ENCODE measurements at places on chromosomes 7 and 10.

- no peak for DNase-seq
Measured at GRCh38 chr7:100679927-100680575, 6.5 kb downstream of the GNB2 start.

DNA sequence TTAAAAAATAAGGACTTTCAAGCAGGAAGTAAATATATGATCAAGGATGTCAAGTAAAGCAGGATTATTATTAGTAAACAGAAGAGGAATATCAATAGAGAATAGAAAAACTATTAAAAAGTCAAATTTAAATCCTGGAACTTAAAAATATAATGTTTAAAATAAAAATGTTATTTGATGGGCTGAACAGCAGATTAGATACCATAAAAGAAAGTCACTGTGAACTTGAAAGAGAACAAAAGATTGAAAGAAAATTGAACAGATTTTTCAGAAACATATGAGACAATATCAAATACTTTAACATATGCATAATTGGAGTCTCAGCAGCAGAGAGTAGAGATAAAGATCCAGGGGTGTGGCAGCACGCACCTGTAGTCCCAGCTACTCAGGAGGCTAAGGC is 1213.7 kb upstream of the AUTS2 start:
- no peak for DNase-seq

DNA sequence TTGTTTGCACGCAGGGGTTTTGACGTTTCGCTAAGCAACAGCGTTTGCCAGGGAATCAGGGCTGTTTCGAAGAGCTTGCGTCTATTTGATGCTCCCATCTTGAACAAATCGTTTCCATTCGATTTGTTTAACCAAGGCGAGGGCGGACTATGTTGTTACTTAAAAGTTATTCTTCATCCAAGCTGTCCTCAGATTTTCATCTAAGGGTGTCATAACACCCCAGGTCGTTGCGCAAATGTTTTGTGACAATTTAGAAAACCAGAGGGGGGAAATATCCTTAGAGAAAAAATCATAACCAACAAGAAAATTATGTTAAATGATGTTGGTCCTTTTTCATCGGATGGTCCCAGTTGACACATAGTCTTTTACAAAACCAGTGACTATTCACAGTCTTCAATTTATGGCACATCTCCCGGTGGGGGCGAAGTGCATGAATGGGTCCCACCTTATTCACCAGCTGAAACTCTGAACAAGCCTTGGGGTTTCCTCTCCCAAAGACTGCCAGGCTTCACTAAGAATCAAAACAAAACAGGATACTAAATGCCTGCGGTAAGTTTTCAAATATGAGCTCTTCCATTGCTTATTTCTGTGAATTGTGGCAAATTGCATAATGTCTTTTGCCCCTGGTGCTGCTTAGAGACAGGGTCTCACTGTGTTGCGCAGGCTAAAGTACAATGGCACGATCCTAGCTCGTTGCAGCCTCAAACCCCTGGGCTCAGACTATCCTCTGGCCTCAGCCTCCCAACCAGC is 109.9 kb downstream of the REEP3 start:
- no peak for DNase-seq

- no peak for DNase-seq
Measured at GRCh38 chr7:13538669-13539068, 450.8 kb downstream of the ETV1 start.

DNA sequence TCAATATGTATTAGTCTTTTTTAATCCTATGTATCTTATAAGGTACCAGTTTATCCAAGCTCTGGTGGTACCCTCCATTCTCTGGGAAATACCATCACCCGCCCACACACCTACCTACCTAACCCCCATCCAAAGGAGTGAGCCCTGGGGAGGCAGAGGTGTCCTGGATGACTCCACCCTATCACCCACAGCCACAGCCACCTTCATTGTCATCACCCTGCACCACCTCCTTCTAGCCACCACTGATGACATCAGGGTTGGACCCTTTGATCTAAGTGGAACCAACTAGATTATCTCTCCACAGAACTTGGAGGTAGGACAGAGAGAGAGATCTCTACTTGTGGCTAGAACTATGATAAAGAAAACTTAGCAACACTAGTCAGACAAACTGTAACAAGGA is 259.4 kb downstream of the PARD3 start:
- DNase-seq: no peak

- no peak for DNase-seq
Measured at GRCh38 chr7:106589198-106589879, 71.6 kb downstream of the CCDC71L start.

- peak; percentile 47 for DNase-seq
Measured at GRCh38 chr7:129163875-129164544, 19.5 kb downstream of the TSPAN33 start.

GRCh38 chr10:20334559-20334958 is 518.3 kb downstream of the PLXDC2 start:
- DNase-seq: no peak

- DNase-seq: no peak
Measured at GRCh38 chr10:125283191-125283835, 123.0 kb upstream of the CTBP2 start.

DNA sequence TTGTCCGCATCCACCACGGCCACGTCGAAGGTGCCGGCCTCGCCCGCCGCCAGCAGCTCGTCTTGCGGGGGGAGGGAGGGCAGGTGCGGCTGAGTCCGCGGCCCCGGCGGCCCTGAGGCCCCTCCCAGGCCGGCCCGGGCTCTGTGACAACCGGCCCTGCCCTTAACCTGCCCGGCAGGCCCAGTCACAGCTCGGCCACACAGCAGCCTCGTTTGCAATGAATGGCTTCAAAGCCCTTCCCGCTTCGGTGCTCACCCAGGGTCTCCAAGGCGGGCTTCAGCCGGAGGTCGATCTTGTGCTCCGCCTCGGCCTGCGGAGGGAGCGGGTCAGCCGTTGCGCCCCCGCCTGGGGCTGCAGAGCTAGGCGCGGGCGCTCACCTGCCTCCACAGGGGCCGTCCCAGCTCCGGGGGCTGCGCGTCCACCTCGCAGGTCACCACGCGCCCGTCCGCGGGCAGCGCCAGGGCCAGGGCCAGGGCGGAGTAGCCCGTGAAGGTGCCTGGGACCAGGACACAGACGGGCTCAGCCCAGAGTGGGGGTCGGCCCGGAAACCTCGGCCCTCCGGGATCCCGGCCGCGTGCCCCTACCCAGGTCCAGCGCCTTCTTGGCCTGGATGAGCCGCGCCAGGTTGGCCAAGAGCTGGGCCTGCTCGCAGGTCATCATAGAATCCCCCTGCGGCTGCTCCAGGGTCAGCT is 928 bp downstream of the COMTD1 start:
- DNase-seq: no peak

- DNase-seq: no peak
Measured at GRCh38 chr7:117800406-117800805, 72.8 kb downstream of the CTTNBP2 start.

GRCh38 chr7:108143658-108144420 is 13.7 kb upstream of the LAMB4 start:
- no peak for DNase-seq

DNA sequence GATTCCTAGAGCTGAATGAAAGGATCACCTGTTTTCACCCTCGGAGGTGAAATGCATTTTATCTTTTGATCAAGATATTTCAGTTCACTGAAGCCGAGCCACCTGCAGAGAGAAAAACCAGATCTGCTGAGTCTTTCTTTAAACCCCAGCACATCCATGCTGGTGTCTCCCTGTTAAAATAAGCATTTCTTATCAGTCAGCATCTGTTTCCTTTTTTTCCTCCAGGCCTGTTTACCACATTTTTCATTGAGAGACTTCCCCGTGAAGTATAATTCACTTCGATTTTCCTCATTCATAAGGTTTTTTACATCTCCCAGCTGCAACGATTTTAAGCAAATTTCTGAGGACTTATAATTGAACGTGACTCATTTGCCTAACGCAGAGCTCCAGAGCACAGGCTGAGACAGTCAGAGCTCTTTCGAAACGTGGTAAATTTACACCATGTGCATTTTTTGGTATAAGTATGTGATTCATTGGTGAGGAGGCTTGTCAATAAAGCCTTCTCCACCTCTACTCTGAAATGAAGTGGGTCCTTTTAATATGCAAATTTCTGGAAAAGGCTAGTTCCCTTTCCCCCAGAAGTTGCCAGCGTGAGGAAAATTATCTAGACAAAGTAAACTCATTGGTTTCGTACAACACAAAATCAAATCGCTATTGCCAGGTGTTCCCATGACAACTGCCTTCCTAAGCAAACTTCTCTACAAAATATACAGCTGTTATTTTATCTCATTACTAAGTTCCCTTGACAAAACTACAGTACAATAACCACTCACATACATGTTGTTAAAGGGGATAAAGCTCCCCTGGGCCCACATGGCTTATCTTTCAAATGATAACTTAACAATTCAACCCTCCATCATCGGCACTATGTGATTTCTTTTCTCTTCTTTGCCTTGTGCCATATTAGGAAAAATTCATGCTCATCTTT is 374.8 kb upstream of the AKR1E2 start:
- DNase-seq: no peak

GRCh38 chr10:13328613-13329012 is 19.5 kb downstream of the SEPHS1 start:
- DNase-seq: no peak

DNA sequence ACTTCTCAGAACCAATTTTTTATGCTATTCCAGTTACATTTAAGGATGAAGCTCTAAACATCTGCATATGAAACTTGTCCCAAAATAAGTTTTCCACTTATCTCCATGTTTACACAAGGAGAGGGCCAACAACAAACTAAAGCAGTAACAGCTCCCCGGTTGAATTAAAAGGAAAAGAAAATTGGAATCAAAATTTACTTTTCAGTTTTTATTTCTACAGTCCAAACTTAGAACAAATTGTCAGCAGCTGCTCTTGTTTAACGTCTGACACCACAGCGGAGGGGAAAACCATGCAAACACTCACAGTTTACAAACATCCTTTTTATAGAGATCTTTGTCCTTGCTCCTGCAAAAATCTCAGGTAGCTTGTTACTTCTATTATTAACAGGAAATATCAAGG is 101.3 kb downstream of the COL28A1 start:
- no peak for DNase-seq

DNA sequence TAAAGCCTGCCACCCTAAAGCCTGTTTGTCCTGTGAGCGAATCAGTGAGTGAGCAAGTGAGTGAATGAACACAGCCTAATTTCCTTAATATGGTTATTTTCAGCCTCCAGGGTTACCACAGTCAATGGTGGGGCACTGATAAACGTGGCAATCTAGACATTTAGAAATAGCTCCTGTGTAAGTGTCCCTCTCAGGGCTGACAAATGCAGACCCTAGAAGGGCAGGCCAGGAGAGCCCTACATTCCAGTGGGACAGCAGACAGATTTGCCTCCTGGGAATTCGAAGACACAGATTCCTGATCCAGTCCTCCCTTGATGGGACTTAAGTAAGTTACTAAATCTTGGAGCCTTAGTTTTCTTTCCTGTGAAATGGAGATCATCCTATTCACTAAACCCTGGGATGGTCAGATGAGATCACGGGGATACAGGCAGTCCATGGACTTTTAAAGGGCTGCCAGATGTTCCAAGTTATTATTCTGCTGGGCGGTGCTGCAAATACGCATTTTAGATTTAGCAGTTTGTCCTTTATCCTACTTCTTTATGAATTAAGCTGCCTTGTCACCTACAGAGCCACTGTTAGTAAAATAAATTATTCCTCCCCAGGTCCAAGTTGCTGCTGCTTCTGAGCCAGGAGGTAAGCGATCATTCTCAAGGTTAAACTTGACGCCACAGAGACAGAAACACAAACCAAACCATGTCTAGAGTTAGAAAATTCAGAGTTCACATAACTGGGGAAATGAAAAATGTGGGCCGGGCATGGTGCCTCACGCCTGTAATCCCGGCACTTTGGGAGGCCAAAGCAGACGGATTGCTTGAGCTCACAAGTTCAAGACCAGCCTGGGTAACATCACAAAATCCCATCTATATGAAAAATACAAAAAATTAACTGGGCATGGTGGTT is 54.8 kb upstream of the TM9SF3 start:
- DNase-seq: no peak

DNA sequence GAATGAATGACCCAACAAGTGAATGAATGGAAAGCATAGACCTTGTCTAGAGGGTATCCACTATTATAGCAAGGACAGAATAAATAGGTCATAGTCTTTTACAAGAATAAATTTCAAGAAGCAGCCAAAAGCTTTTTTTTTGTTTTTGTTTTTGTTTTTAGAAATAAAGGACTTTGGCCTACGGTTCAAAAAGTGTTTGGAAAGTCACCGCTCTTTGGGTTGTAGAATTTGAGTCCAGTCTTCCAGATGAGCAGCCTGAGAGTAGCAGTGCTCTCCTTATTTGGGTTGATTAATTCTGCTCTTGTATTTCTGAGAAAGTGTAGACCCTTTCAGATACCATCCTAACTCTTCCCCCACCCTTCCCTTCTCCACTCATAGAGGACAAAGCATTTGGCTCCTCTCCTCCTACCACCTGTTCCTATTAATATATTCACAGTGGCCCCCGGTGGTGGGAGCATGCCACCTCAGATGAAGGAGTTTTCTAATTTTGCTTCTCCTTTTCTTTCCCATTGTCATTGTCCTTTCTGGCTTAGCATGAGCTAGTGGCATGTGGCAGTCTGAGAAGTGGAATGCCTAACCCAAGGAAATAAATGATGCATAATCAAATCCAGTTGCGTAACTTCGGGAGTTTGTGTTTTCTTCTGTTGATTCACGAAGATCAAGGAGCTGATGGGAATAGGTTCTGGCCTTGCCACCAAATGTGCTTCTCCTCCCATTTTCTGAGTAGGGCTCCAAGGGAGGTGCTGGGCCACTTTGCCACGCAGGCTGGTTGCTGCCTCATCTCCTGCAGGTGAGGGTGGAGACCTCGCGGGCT is 114.7 kb downstream of the CHN2 start:
- DNase-seq: no peak

GRCh38 chr10:132960071-132960472 is 17.7 kb upstream of the CFAP46 start:
- no peak for DNase-seq

- no peak for DNase-seq
Measured at GRCh38 chr7:71824006-71824760, 588.0 kb downstream of the CALN1 start.

GRCh38 chr10:129892548-129893052 is 71.5 kb downstream of the EBF3 start:
- DNase-seq: no peak

- DNase-seq: no peak
Measured at GRCh38 chr7:5692112-5692844, 89.2 kb downstream of the RNF216 start.

- DNase-seq: peak; percentile 40
Measured at GRCh38 chr10:7438196-7438986, 27.6 kb upstream of the SFMBT2 start.

GRCh38 chr10:79102498-79102874 is 33.7 kb downstream of the ZMIZ1 start:
- peak; percentile 31 for DNase-seq

All from HEK293T (cell line).